IMR-90 (cell line): ENCODE measurements at places on chromosomes 7 and 10. TPM values are rescaled to one million over a fixed set of nuclear protein-coding genes. Genes with fewer than 3 reads are reported as not detected.

DNA sequence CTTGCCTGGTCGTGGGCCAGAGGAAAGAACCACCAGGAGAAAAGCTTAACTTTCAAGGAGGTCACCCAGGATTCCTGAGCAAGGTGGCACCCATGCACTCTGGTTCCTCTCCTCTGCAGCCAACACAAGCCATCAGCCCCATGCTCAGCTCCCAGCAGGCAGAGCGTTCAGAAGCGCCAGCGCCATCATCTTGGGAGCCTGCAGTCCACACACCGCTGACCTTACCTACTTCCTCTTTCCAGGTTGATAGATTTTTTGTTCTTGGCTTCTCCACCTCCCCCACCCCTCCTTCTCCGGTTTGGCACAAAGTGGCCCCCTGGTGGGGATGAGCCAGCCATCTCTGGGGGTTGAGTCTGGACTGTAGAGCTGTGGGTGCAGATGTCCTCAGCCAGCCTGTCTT is 1.7 kb upstream of the WDR86 start:
- no peaks in the 10 kb centered on the region for H3K36me3 ChIP-seq
- no peak overlapping the region for H3K4me3 ChIP-seq
- no peak overlapping the region for H3K27ac ChIP-seq
- DNase-seq, result no peak

CYP3A5 gene
- total RNA-seq, result not detected in 2 replicates

DLD gene
- 120 and 361 TPM in 2 replicates for total RNA-seq

HTR7 gene
- 0.56 and 0.72 TPM in 2 replicates for total RNA-seq

DNA sequence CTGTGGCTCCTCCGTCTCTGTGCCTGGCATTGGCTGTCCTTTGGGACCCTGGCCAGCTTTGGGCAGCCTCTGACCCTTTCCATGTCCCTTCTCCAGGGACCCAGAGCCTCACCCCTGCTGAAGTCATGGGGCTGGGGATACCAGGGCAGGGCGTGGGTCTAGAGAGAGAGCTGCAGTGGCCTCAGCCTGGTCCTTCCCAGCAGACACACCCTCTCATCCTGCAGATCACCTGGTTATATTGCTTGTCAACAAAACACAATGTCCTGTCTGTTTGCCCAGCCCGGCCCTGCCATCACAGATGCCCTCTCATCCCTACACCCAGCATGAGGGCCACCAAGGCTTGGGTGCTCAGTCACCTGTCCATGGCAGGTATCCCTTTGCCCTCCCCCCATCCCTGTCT is 1.8 kb downstream of the MUC17 start:
- H3K4me3 ChIP-seq, result no peak overlapping the region
- H3K4me1 ChIP-seq, result 0 out of 2 replicates have a peak, but pooled peaks cover 2% of the 10 kb centered on the region
- no peak for DNase-seq
- H3K27ac ChIP-seq, result no peak overlapping the region

PRKAR2B gene
- total RNA-seq, result 3.0 and 8.1 TPM in 2 replicates

- peaks cover 26% of the 10 kb centered on the region for H3K4me1 ChIP-seq
- H3K36me3 ChIP-seq, result no peaks in the 10 kb centered on the region
- H3K4me3 ChIP-seq, result no peak overlapping the region
Observed at GRCh38 chr10:71970331-71970730, 6.1 kb downstream of the CHST3 start.

DNA sequence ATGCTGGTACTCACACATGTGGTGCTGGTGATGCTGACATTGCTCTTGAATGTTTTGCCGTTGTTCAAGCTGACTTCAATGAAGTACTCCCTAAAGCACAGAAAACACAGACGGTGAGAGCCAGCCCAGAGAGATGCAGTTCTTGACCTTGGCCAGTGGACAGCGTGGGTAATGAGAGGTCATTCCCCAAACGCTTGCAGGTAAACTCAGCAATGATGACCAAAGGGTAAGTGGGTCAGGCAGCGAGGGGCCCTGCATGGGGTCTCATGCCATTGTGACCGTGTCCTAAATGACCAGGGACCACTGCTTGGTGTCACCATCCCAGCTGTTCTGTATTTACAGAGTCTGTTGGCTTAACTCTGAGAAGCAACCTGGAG is 32.8 kb upstream of the ANTXRL start:
- 0 out of 2 replicates have a peak, but pooled peaks cover 2% of the 10 kb centered on the region for H3K4me1 ChIP-seq
- no peak overlapping the region for H3K27ac ChIP-seq
- peaks cover 12% of the 10 kb centered on the region for H3K27me3 ChIP-seq
- no peak overlapping the region for H3K4me3 ChIP-seq
- DNase-seq, result no peak
- no peaks in the 10 kb centered on the region for H3K36me3 ChIP-seq

CNNM1 gene
- 0.18 and 0.28 TPM in 2 replicates for total RNA-seq

- H3K4me3 ChIP-seq, result peak overlapping the region; percentile 19
- H3K27ac ChIP-seq, result peak overlapping the region; percentile 62; the same call in 1 of the 2 replicates
- H3K36me3 ChIP-seq, result peaks cover 8% of the 10 kb centered on the region
- no peaks in the 10 kb centered on the region for H3K27me3 ChIP-seq
- H3K4me1 ChIP-seq, result peaks cover 6% of the 10 kb centered on the region; the same call in 1 of the 2 replicates
Observed at GRCh38 chr10:124918906-124919305, 23.0 kb upstream of the ZRANB1 start.

DNA sequence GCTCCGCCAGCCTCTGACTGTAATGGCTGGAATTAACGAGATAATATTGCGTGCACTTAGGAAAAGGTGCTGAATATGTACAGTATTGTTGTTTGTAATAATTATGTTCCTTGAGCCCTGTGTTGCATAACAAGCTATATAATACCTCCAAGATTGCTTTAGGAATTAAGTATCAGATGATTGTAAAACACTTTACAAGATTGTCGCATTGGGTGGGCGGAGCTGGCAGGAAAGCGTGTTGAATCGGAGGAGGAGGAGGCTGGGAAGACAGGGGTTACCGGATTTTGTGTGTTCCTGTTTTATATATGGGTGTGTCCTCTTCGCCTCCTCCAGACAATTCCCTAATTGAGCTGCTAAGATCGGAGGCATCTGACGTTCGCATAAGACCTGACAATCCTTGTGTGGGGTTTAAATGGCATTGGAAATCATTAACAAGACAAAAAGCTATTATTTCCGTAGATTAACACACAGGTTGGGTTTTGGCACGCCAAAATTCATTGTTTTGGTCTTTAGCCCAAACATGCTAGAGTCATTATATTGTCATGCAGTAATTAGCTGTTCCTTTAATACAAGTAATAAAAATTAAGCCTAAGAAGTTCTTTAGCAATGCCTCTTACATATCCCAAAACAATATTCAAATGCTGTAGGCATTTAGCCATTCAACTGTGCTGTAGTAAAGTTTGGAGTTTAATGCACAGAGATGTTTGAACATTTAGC is 192.9 kb upstream of the SH2B2 start:
- DNase-seq, result no peak
- no peaks in the 10 kb centered on the region for H3K4me1 ChIP-seq
- H3K27me3 ChIP-seq, result no peaks in the 10 kb centered on the region
- H3K4me3 ChIP-seq, result no peak overlapping the region

DNA sequence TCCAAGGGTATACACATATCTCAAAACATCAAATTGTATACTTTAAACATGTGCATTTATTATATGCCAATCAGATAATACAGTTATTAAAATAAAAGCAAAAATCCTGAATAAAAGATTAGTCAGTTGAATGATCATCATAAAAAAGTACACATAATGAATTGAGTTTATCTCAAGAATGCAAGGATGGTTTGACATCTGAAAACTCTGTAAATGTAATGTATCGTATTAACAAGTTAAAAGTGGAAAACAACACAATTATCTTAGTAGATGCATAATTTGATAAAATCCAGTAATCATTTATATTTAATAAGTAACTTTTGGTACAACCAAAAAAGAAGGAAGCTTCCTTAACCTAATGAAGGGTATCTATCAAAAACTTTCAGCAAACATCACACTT is 86.6 kb downstream of the COL28A1 start:
- no peaks in the 10 kb centered on the region for H3K36me3 ChIP-seq
- no peak overlapping the region for H3K27ac ChIP-seq
- no peak for DNase-seq

- no peak overlapping the region for H3K27ac ChIP-seq
- peaks cover 10% of the 10 kb centered on the region for H3K27me3 ChIP-seq
- H3K4me1 ChIP-seq, result no peaks in the 10 kb centered on the region
- no peak for DNase-seq
Observed at GRCh38 chr7:142787034-142787768, 16.4 kb downstream of the PRSS2 start.

GRCh38 chr7:80240265-80241025 is 105.8 kb downstream of the GNAI1 start:
- no peak overlapping the region for H3K27ac ChIP-seq
- H3K4me1 ChIP-seq, result peaks cover 9% of the 10 kb centered on the region
- peak; percentile 85 for DNase-seq
- no peaks in the 10 kb centered on the region for H3K27me3 ChIP-seq
- H3K4me3 ChIP-seq, result no peak overlapping the region

DNA sequence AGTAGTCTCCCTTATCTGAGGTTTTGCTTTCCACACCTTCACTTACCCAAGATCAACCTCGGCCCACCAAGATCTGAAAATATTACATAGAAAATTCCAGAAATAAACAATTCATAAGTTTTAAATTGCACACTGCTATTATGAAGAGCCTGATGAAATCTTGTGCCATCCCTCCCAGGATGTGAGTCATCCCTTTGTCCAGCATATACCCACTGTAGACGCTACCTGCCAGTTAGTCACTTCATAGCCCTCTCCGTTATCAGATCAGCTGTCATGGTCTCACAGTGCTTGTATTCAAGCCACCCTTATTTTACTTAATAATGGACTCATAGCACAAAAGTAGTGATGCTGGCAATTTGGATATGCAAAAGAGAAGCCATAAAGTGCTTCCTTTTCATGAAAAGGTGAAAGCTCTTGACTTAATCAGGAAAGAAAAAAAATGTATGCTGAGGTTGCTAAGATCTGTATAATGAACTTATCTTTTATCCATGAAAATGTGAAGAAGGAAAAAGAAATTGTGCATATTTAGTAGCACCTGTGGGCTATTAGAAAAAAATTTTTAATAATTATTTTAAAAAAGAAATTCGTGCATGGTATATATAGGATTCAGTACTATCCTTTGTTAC is 9.8 kb upstream of the MRPS16 start:
- peaks cover 3% of the 10 kb centered on the region for H3K27me3 ChIP-seq
- DNase-seq, result peak; percentile 74
- no peak overlapping the region for H3K27ac ChIP-seq
- no peak overlapping the region for H3K4me3 ChIP-seq
- H3K36me3 ChIP-seq, result no peaks in the 10 kb centered on the region

IDI2 gene
- not detected in 2 replicates for total RNA-seq

DNA sequence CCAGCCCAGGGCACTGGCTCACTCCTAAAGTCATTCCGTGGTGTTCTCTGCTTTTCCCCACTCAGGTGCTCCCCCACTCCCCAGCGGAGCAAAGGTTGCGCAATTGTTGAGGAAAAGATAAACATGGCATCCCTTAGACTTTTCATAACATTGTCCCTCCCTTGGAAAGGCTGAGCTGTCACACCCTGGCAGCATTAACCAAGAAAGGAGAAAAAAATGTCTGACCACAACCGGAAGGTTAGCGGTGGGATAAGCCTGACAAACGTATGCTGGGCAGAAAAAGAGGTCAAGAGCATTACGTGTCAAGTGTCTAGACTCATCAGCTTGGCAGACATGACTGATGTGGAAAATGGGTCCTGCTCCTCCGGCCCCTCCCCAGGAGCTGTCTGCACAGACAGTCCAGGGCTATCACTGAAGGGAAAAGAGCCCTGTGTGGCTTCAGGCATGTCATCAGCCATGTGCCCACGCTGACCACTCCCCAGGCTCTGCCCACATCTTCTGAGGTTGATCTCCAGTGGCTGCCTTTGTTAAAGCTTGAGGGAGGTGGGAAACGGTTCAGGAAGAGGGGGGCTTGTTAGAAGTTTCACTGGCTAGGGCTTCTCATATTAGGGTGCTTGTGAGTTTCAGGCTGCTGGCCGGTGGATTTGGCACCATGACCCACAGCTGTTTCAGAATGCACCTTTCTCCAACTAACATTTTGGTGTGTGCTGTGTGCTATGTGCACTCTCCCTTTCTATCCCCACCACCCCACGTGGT is 30.1 kb downstream of the BTBD16 start:
- H3K4me1 ChIP-seq, result peaks cover 5% of the 10 kb centered on the region
- DNase-seq, result peak; percentile 38
- peaks cover 8% of the 10 kb centered on the region; the same call in 1 of the 2 replicates for H3K27me3 ChIP-seq
- no peak overlapping the region for H3K27ac ChIP-seq
- no peaks in the 10 kb centered on the region for H3K36me3 ChIP-seq

DNA sequence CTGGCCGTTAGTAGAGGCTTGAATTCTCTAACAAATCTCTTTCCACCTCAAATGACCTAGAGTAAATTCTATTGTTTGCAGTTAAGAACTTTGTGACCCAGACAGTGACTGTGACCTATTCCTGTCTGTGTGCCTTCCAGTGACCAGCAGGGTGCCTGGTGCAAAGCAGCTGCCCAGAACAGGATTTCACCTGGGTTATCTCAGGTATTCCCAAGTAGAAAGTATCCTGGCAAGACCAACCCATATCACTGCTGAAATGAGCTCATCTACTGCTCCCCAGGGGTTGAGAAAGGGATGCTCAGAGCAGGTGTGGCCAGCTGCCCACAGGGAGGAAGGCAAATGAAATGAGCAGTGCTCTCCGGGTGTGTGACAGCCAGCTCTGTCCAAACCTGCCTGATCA is 2.1 kb upstream of the MSMB start:
- H3K4me3 ChIP-seq, result no peak overlapping the region
- H3K27ac ChIP-seq, result no peak overlapping the region
- H3K4me1 ChIP-seq, result no peaks in the 10 kb centered on the region
- DNase-seq, result no peak

GRCh38 chr7:127891144-127891543 is 140.1 kb downstream of the LRRC4 start:
- H3K4me3 ChIP-seq, result no peak overlapping the region
- H3K36me3 ChIP-seq, result peaks cover 16% of the 10 kb centered on the region
- H3K4me1 ChIP-seq, result peaks cover 16% of the 10 kb centered on the region
- no peak overlapping the region for H3K27ac ChIP-seq
- DNase-seq, result no peak

- DNase-seq, result peak; percentile 25
- no peaks in the 10 kb centered on the region for H3K27me3 ChIP-seq
- no peaks in the 10 kb centered on the region for H3K36me3 ChIP-seq
- H3K4me3 ChIP-seq, result no peak overlapping the region
Observed at GRCh38 chr10:66782776-66783175, 143.1 kb upstream of the LRRTM3 start.

DNA sequence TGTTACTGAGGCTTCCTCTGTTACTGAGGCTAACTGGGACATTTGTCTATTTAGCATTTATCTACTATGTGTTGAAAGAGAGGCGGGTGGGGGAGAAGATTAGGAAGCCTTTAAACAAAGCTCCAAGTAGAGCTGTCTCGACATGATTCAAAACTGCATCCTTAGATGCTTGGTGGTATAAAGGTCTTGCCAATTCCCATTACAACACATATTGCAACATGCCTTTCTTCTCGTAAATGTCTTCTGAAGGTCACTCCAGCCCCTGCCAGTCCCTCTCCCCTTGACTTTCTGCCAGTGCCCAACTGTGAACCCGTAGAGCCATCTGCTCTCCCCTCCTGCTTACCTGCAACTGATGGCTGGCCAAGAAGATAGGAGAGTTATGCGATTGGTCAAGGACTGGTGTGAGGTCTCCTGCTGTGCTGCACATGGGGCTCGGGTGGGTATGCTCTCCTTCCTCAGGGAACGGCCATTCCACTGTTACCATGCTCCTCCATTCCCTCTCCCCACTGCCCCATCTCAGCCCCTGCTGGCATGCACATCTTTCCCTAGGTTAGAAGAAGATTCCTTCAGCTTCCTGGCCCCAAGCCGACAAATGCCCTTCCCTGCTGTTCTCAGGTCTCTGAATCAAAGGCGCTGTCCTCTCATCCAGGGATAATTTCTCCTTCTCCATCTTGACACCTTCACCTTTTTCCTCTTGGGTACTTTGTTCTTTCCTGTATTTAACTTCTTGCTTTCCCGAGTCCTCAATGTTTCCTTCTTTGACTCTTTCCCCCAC is 43.6 kb upstream of the ZNF32 start:
- DNase-seq, result peak; percentile 28
- H3K36me3 ChIP-seq, result no peaks in the 10 kb centered on the region
- H3K4me3 ChIP-seq, result no peak overlapping the region
- H3K27me3 ChIP-seq, result no peaks in the 10 kb centered on the region
- H3K27ac ChIP-seq, result 0 out of 2 replicates have a peak overlapping the region, but pooled peaks have one; percentile 14
- peaks cover 8% of the 10 kb centered on the region; the same call in 1 of the 2 replicates for H3K4me1 ChIP-seq
